ENCODE measurements at places on chromosomes 6 and 20. TPM values are rescaled to one million over a fixed set of nuclear protein-coding genes. Genes with fewer than 3 reads are reported as not detected.
A peak's percentile ranks its signal among the peaks of the same experiment; 100 is the strongest.

Gene CGA
- total RNA-seq = not detected

Gene SMOC2
- 1.8 TPM for total RNA-seq

Gene SLC24A3
- 0.83 TPM for total RNA-seq

Gene CAGE1
- 0.28 TPM for total RNA-seq

Gene IFNGR1
- 28.4 TPM for total RNA-seq

Gene SPDEF
- total RNA-seq = 0.15 TPM

Gene MYB
- 5.8 TPM for total RNA-seq

- no peak for DNase-seq
These were observed 232.0 kb downstream of the IBTK start for GRCh38 chr6:82015526-82015925.

GRCh38 chr6:128763599-128764300 lies 119.2 kb upstream of the LAMA2 start:
- no peak for DNase-seq

DNA sequence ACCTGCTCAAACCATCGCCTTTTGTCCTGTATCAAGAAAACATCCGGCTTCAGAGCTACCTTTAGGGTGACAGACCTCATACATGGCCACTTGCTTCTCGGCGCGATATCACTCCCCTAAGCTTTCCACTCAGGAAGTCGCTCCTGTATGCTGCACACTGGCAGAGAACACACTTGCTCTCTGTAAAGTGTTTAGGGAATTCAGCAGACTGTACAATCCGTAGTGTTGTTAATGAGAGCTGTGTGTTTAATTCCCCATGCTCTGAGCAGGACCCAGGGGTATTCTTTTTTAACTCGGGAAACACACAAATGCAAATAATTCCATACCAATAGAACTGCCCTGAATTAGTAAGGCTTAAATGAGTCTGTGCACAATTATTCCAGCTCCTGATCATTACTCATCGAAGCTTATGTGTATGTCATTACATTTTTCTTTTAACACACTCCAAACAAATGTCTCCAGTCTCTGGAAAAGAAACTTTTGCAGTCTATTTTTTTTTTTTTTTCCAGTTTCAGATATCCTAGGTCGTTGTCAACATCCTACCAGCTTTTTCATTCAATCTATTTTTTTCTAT lies 338.7 kb upstream of the ARID1B start:
- no peak for DNase-seq

DNA sequence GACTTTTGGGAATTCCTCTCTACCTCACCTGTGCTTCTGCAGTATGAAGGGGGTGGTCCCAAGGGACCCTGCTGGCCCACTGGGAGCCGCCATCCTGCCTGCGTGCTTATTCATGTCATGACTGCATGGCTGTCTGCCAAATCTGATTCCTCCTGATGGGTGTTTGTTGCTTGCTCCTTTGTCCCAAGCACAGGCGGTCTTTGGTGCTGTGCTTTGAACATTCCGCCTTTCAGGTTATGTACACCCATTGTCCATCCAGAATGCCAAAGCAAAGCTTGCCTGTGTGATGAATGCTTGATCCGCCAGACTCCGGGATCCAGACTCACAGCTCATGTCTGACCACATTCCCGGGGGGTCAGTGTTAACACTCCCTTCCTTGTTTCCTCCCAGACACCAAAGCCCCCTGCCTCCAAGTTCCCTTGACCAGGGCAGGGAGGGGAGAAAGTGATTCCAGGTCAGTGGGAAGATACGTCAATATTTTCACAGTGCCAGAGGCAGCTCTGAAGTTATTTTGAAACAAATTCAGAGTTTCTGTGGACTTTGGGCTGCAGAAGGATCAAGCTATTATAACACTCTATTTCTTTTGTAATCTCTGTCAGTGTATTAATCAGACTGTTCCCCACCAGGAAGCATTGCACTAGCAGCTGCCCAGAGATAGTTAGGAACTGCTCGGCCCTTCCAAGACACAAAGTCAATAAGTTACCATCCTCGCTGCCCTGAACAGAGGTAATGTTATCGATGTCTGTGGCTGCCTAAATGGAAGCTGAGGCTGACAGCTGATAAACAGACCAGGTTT lies 9.5 kb downstream of the DAAM2 start:
- DNase-seq = no peak

DNA sequence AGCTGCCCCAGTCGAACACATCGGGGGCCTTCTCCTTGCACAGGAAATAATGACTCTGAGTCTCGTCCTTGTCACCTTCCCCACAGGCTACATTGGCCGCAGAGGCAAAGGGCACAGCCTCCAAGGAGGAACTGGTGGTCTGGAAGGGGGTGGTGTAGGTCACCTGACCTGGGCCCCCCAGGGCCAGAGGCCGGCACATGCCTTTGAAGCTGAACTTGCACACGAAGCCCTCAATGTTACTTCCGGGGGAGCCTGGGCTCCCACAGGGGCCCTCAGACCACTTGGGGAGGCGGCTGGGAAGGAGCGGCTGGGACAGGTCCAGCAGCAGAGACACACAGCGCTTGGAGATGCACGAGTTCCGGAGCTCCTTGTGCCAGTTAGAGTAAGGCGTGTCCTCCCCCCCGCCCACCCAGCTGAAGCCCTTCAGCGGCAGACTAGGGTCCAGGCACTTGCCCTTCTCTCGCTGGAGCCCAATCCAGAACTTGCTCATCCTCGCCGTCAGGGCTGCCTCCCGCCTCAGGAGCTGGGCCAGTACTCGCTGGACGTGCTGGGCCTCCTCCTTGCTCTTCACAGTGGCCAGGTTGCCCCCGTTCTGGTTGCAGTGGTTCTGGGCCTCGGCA lies 578 bp downstream of the CD93 start:
- DNase-seq = no peak

DNA sequence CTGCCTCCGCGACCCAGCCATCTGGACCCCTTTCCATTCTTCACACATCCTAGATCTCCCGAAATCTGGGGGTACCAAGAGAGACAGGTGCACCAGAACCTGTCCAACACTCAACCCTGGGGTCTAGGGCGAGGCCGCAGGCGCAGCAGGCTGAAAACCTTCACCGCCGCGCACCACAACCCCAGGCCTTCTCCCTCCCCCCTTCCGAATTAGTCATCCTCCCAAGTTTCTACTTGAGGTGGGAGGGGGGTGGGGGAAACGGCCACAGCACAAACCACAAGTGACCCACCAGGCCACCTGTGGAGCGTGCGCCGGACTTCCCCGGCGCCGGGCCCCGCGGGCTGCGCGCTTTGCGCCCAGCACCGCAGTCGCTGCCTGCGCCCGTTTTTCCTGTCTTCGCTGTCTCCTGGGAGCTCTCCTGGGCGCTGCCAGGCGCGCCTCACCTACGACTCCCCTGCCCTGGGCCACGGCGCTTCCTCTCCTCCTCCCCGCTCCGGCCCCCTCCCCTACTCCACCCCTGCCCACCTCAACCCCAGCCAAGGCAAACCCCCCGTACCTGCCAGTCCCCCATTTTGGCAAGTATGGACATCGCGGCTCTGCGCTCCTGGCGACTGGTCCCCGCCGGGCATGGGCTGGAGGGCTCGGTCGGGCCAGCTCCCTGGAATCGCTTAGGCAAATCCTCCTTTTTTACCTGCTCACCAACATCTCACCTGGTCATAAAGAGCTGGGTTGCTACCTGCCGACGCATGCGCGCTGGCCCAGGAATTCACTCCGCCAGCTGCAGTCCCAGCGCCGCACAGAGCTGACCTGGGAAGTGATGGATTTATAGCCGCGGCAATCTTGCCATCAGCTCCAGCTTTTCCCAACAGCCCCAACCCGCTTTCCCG lies 4.2 kb upstream of the TFAP2A start:
- DNase-seq = peak; percentile 93

GRCh38 chr6:40425192-40425919 lies 161.8 kb downstream of the LRFN2 start:
- DNase-seq = no peak

- no peak for DNase-seq
These were observed 200.0 kb downstream of the ZMYND8 start for GRCh38 chr20:47156301-47157137.

- DNase-seq = no peak
These were observed 71.1 kb upstream of the THEMIS start for GRCh38 chr6:127971945-127972391.

- no peak for DNase-seq
These were observed 148.0 kb upstream of the SPACA1 start for GRCh38 chr6:87899499-87900147.

GRCh38 chr6:65182681-65183080 lies 524.3 kb downstream of the EYS start:
- no peak for DNase-seq

- DNase-seq = no peak
These were observed 68.2 kb downstream of the TBC1D7 start for GRCh38 chr6:13260101-13260598.

DNA sequence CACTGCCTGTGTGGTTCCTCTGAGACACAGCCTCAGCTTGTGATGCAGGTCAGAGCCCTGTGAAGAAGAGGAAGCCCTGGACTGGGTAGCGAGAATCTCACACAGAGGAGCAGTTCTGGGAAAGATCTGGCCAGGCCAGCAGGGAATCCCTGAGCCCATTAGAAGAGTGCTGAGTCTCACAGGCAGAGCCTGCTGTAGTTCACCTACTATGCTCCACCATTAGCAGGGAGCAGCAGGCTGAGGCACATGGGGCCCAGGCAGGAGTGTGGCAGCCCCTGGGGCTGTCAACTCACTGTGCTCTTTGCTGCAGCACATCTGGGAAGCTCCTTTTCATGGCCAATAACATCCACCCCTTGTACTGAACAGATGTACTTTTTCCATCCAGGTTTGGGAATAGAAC lies 146.8 kb upstream of the B3GAT2 start:
- no peak for DNase-seq

- DNase-seq = no peak
These were observed 12.7 kb downstream of the TREML2 start for GRCh38 chr6:41187924-41188886.

GRCh38 chr6:53541900-53542299 lies 3.0 kb downstream of the GCLC start:
- no peak for DNase-seq

All from H9 (cell line).